ENCODE measurements at places on chromosomes 13 and 19. TPM values are rescaled to one million over a fixed set of nuclear protein-coding genes. Genes with fewer than 3 reads are reported as not detected.

Gene SPACA4
- not detected for total RNA-seq

DNA sequence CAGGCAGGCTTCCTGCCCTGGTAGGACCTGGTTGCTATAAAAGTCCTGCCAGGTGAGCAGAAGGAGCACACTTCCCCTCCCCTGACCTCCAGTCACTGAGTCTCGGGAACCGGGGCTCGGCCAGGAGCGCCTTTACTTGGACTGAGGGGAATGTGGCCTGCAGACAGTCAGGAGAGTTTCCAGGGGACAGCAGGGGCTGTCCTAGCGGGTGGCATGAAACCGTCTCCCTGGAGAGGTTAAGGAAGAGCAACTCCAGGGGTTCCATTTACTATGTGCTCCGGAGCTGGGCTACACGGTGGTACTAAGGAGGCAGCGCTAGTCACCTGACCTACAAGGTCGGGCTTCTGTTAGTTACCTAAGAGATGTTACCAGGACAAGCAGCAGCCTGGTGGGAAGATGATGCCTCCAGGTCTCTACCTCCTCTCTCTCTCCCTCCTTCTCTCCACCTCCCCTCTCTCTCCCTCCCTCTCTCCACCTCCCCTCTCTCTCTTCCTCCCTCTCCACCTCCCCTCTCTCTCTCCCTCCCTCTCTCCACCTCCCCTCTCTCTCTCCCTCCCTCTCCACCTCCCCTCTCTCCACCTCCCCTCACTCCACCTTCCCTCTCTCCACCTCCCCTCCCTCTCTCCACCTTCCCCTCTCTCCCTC, 4.1 kb upstream of the CNOT3 start:
- DNase-seq, result peak; percentile 31

DNA sequence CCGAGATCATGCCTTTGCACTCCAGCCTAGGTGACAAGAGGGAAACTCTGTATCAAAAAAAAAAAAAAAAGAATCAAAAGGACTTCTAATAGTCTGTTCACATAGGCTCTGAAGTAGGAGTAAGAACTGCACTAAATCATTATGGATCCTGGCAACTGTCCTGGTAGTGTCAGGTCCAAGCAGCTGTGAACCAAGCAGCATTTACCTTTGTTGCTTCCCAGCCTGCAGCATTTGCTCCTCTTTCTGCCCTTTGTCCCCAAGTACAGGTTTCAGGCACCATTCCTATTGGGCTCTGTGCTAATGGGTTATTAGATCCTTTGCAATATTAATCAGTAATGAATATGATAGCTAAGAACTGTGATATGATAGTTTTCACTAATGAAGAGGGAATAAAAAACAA, 77.4 kb upstream of the NBEA start:
- DNase-seq, result no peak

- DNase-seq, result no peak
These were observed 1268.2 kb downstream of the SLITRK1 start for GRCh38 chr13:82614086-82614485.

Measured in dermis microvascular lymphatic vessel endothelial cell (primary cell).